ENCODE measurements at places on chromosomes 1 and 21. TPM values are rescaled to one million over a fixed set of nuclear protein-coding genes. Genes with fewer than 3 reads are reported as not detected.

Gene SPRR2A
- total RNA-seq = 1.3 TPM

Gene C1orf87
- not detected for total RNA-seq

- DNase-seq = no peak
Measured at GRCh38 chr1:71193153-71193552, 112.3 kb upstream of the ZRANB2 start.

Gene BRDT
- not detected for total RNA-seq

- no peak for DNase-seq
Measured at GRCh38 chr1:10178597-10179405, 31.6 kb upstream of the KIF1B start.

Data from bronchial epithelial cell (primary cell).